Stimulated activated CD8-positive, alpha-beta memory T cell treated with anti-CD3 and anti-CD28 coated beads, Interleukin-12 subunit alpha, Interleukin-12 subunit beta, amount 100 ng/mL, for 4 hours (primary cell): ENCODE measurements at places on chromosomes 6 and 20.

DNA sequence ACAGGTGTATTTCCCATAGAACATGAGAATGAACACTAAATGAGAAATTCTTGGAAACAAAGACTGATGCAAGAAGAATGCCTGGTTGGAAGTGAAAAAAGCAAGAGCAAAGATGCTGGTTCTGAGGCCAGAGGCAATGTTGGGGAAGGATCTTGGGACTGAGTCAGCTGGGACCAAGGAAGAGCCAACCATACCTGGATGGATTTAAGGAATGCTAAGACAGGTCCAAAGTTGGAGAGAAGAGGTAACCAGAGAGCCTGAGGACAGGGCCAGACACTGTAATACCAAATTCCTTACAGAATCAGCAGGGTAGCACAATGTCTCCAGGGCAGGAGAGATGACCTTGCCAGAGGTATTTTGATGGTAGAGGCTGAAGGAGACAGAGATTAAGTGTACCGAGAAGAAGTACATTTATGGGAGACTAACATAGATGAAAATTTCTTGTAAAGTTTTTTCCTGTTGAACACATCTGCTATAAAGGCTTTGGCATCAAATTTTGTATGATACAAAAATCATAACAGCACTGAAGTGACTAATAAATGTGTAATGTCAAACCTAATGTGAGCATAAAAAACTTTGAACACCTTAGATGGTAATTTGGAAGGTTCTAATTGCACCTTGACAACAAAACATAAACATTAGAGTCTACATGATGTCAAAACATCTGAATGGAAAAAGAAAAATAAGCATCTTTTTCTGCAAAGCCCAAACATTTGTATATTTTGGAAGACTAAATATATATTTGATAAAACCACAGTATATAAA, 221.7 kb upstream of the MARCKS start:
- DNase-seq = no peak

DNA sequence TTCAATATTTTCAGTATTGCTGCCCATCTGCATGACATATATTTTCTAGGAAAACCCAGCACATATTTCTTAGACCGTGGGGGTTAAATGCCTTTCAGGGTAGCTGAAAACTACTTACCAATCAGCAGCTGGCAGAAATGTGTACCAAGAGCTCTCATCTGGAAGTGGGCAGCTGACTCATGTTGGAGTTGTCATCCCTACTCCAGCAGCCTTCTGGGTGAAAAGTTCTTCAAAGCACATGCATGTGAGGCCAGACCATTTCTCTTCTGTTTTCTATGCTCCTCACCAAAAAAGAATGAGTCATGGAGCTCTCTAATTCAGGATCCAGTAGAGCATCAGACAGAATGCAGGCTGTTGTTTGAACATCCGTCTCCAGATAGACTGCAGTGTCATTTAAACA, 135.5 kb downstream of the PAX1 start:
- DNase-seq = no peak

DNA sequence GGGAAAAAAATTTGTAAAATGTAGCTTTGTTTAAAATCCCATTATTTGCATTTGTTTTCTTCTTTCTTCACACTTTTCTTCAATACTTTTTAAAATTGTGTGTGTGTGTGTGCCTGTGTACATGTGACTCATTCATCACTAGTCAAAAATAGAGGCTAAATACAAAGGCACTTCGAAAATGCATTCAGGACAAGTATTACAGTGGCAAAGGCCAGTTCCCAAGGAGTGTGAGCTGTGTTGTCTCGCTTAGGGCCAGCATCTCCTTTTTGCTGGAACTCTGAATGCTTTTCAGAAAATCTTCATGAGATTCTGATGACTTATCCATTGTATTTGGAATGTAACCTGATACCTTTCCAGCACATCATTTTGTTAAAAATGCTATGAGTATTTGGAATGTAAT, 288.5 kb upstream of the CNR1 start:
- DNase-seq = no peak

DNA sequence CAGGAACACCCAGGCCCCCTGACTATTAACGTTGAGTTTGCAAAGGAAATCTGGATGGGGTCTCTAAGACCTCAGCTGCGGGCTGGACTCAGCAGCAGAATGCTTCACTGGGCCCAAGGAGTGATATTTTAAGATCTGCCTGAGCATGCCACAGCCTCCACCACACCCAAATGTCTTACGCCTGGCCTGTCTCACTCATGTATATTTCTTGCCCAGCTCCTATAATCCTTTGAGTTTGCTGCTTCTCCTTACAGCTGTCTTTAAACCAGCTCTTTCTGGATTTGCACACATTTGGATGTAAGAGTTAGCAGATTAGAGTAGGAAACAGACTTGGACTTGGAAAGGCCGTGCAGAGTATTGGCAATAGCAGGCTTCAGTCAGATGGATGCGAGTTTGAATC, 16.4 kb downstream of the CASS4 start:
- no peak for DNase-seq

- no peak for DNase-seq
Observed at GRCh38 chr6:137095651-137096238, 51.0 kb upstream of the IL20RA start.

DNA sequence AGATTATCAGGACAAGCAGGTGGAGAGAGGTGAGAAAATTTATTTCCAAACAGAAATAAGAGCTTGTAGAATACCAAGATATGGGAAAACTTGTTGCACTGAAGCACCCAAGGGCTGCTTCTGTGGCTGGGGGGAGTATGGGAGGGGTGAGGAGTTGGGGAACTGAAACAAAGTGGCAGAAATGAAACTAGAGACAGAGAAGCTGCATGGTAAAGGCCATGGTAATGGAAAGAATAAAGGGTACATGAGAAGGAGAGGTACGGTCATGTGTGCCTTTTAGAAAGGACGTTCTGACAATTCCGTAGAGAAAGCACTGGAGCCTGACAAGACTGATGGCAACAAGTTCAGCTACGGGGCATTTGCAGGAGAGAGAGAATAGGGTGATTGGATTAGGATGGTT, 51.6 kb upstream of the RIN2 start:
- no peak for DNase-seq
